Suppressor macrophage treated with lipopolysaccharide for 1 hour (primary cell): ENCODE measurements at places on chromosomes 6 and 20.

DNA sequence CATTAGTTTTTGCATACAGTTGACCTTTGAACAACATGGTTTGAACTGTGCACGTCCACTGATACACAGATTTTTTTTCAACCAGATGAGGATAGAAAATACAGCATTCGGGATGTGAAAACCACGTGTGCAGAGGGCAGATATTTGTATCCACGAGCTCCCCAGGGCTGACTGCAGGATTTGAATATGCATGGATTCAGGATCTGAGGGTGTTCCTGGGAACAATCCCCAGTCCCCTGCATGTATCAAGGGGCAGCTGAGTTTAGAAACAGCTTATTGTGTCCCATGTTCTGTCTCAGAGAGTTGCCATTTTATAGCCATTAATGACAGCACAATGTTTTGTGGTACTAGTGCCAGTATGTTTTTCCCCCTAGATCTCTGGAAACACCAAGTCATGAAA is 53.6 kb downstream of the CD164 start:
- DNase-seq, result no peak

DNA sequence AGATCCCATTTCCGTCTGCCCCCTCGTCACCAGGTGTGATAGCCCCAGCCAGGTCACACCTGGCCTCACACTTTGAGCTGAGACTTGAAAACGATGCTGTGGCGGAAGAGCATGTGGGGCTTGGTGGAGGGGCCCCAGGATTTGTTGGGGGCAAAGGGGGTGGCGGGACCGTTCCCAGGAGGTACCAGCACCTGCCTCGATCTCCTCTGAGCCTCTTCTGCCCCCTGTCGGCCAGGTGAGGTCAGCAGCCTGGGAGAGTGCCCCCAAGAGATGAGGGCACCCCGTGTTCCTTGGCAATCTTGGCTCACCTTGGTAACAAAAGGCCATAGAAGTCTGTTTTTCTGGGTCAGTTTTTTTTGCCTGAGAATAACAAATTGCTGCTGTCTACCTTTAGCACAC is 25.4 kb downstream of the SPATA2 start:
- no peak for DNase-seq

GRCh38 chr20:5342021-5342420 is 25.3 kb upstream of the PROKR2 start:
- DNase-seq, result no peak

DNA sequence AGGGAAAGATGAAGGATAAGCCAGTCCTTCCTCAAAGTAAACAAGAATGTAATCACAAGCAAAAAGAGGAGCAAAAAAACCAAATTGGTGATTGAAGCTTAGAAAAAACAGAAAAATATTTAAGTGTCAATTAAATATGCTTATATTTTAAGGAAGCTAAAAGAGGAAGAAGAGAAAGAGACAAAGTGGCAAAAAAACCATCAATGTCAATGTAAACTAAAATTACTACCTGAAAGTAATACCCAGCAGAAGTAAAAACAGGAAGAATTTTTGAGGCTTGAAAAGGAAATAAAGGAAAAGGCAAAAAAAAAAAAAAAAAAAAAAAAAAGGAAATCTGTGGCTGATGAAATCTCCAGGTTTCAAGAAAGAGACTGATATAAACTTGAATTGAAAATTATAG is 36.2 kb upstream of the OGFRL1 start:
- DNase-seq, result no peak

DNA sequence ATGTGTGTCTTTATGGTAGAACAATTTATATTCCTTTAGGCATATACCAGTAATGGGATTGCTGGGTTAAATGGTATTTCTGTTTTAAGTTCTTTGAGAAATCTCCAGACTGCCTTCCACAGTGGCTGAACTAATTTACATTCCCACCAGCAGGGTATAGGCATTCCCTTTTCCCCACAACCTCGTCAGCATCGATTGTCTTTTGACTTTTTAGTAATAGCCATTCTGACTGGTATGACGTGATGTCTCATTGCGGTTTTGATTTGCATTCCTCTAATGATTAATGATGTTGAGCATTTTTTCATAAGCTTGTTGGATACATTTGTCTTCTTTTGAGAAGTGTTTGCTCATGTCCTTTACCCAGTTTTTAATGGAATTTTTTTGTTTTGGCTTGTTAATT is 5.3 kb upstream of the TASP1 start:
- no peak for DNase-seq

GRCh38 chr6:41811095-41811494 is 23.6 kb downstream of the TOMM6 start:
- no peak for DNase-seq
